ENCODE measurements at places on chromosomes 6 and 20. TPM values are rescaled to one million over a fixed set of nuclear protein-coding genes. Genes with fewer than 3 reads are reported as not detected.

TMEM181 gene
- 48.9 TPM for total RNA-seq

SSTR4 gene
- total RNA-seq, result not detected

TFAP2A gene
- total RNA-seq, result 0.25 TPM

CYP24A1 gene
- not detected for total RNA-seq

STMND1 gene
- total RNA-seq, result 0.25 TPM

TFAP2D gene
- total RNA-seq, result 0.49 TPM

COX4I2 gene
- not detected for total RNA-seq

CRISP3 gene
- not detected for total RNA-seq

SPDEF gene
- total RNA-seq, result not detected

BTBD9 gene
- 25.1 TPM for total RNA-seq

ARMC12 gene
- 0.25 TPM for total RNA-seq

SLC18B1 gene
- total RNA-seq, result 10.8 TPM

MUCL3 gene
- not detected for total RNA-seq

TREML2 gene
- total RNA-seq, result under 0.01 TPM

HLA-DOB gene
- total RNA-seq, result not detected

DLL1 gene
- total RNA-seq, result 9.1 TPM

EYS gene
- 2.0 TPM for total RNA-seq

AGER gene
- 0.98 TPM for total RNA-seq

YWHAB gene
- 138 TPM for total RNA-seq

CAP2 gene
- 32.0 TPM for total RNA-seq

FAM217A gene
- not detected for total RNA-seq

RNF146 gene
- 80.4 TPM for total RNA-seq

LKAAEAR1 gene
- 0.74 TPM for total RNA-seq

COL11A2 gene
- 1.2 TPM for total RNA-seq

MUC22 gene
- not detected for total RNA-seq

GNAS gene
- 498 TPM for total RNA-seq

RAB44 gene
- total RNA-seq, result under 0.01 TPM

TSHZ2 gene
- 2.0 TPM for total RNA-seq

EFHC1 gene
- 25.6 TPM for total RNA-seq

TNFRSF21 gene
- 33.9 TPM for total RNA-seq

HLA-DQA2 gene
- total RNA-seq, result not detected

LEMD2 gene
- 23.6 TPM for total RNA-seq

CCN2 gene
- total RNA-seq, result 16.2 TPM

VWA7 gene
- 0.98 TPM for total RNA-seq

ID4 gene
- total RNA-seq, result 76.7 TPM

ENPP3 gene
- 0.25 TPM for total RNA-seq

SH3BGRL2 gene
- total RNA-seq, result 16.5 TPM

DYNLT2 gene
- 3.2 TPM for total RNA-seq

FAM217B gene
- 24.6 TPM for total RNA-seq

TFAP2B gene
- under 0.01 TPM for total RNA-seq

ETV7 gene
- not detected for total RNA-seq

PPT2 gene
- 15.5 TPM for total RNA-seq

ECT2L gene
- 0.98 TPM for total RNA-seq

RAMACL gene
- total RNA-seq, result 1.5 TPM

CTCFL gene
- not detected for total RNA-seq

SPTLC3 gene
- total RNA-seq, result 0.98 TPM

CNR1 gene
- 265 TPM for total RNA-seq

MAPK14 gene
- 42.3 TPM for total RNA-seq

ZNF311 gene
- 6.1 TPM for total RNA-seq

GJA1 gene
- 53.6 TPM for total RNA-seq

ZBTB9 gene
- 5.9 TPM for total RNA-seq

DNMT3B gene
- total RNA-seq, result 6.1 TPM

FERMT1 gene
- 1.5 TPM for total RNA-seq

TMEM242 gene
- 11.6 TPM for total RNA-seq

CLPSL1 gene
- not detected for total RNA-seq

PI16 gene
- total RNA-seq, result 0.25 TPM

ABT1 gene
- 6.9 TPM for total RNA-seq

ABCF1 gene
- 17.7 TPM for total RNA-seq

TRIM40 gene
- total RNA-seq, result not detected

PSORS1C1 gene
- total RNA-seq, result not detected
